CD4-positive, alpha-beta T cell (primary cell): ENCODE measurements at places on chromosomes 7 and 10. TPM values are rescaled to one million over a fixed set of nuclear protein-coding genes. Genes with fewer than 3 reads are reported as not detected.
A peak's percentile ranks its signal among the peaks of the same experiment; 100 is the strongest.

- H3K27ac ChIP-seq, result no peak overlapping the region
- no peak overlapping the region for H3K4me3 ChIP-seq
- H3K4me1 ChIP-seq, result no peaks in the 10 kb centered on the region
- H3K27me3 ChIP-seq, result no peaks in the 10 kb centered on the region
- DNase-seq, result no peak
Observed at GRCh38 chr10:84765086-84765485, 436.7 kb downstream of the CCSER2 start.

- no peaks in the 10 kb centered on the region for H3K36me3 ChIP-seq
- H3K4me3 ChIP-seq, result no peak overlapping the region
- no peaks in the 10 kb centered on the region for H3K27me3 ChIP-seq
- H3K27ac ChIP-seq, result no peak overlapping the region
- no peak for DNase-seq
- peaks cover 18% of the 10 kb centered on the region for H3K4me1 ChIP-seq
Observed at GRCh38 chr10:12444981-12445700, 95.8 kb downstream of the CAMK1D start.

DNA sequence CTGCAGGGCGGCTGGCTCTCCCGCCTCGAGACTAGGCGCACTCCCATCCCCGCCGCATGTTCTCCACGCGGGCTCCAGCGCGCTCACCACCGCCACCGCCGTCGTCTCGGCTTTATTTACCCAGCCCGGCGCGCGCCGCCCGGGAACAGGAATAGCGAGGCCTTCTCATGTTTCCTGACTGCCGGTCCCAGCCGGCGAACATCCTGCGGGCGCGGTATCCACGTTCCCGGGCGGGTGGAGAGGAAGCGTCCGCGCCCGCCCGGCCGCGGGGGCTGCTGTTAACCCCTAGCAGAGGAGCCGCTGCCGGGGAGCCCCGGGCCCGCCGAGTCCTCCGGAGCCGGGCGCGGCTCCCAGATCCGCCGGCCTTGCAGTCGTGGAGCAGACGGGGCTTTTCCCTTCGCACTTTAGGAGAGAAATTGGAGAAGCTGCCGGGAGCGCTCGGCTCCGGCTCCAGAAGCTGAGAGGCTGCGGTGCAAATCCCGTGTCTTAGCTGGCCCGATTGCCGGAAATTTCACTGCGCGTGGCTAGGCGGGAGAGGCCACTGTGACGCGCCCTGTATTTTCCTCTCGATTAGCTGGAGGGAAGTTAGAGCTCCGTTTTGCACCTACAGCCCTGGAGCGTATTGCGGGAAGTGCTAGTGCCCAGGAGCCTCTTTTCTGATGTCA is at the start of gene MKX:
Gene MKX (minus strand): TSS at position 88 of the 665 bp plus-strand sequence. CDS start 2,404 bp downstream, outside the sequence.
- peak within 1 kb of the TSS; percentile 28 for H3K4me3 ChIP-seq
- no peaks in the 10 kb centered on the region for H3K36me3 ChIP-seq
- peaks cover 77% of the 10 kb centered on the region for H3K27me3 ChIP-seq

DNA sequence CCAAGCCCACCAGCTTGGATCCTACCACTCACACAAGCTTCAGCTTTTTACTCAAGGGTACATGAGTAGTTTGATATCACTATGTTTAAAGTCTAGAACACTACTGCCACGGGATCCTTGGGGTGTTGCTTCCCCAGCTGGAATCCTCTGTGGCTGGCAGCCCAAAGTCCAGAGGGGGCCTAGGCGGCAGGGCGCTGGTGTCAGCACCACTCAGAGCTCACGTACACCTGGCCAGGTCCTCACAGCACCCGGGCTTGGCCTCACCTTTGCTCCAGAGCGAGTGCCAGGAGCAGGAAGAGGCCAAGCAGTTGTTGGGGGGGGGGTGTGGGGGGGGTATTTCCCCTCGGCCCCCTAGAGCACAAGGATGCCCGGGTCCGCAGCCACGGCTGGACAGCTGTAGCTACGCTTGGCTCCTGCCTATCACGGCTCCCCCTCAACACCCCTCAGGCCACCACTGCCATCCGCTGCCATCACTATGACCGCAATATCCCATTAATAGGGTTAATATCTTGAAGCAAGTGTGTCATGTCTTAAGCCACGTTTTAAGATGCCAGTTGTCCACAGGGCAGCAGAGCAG is 17.0 kb downstream of the ZDHHC6 start:
- H3K27ac ChIP-seq, result peak overlapping the region; percentile 16
- H3K27me3 ChIP-seq, result no peaks in the 10 kb centered on the region
- H3K4me3 ChIP-seq, result no peak overlapping the region
- no peak for DNase-seq
- peaks cover 94% of the 10 kb centered on the region for H3K36me3 ChIP-seq
- no peaks in the 10 kb centered on the region for H3K4me1 ChIP-seq

DNA sequence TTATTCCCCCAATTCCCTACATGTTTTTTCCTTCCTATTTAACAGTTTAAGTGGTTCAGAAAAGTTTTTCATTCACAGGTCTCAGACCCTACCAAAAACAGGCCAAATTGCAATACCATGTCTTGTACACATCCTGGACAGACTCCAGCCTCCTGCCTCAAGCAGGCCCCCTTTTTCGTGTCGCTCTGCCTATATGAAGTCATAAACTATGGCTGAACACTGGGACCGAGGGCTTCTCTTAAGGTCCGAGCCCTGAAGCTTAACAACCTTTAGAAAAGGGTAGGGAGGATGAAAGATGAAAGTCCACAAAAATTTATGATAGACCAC is 1.4 kb downstream of the FBXW4 start:
- H3K36me3 ChIP-seq, result no peaks in the 10 kb centered on the region
- peaks cover 23% of the 10 kb centered on the region for H3K4me1 ChIP-seq
- no peak for DNase-seq
- peak overlapping the region; percentile 88 for H3K4me3 ChIP-seq

- no peaks in the 10 kb centered on the region for H3K27me3 ChIP-seq
- H3K27ac ChIP-seq, result no peak overlapping the region
- no peak overlapping the region for H3K4me3 ChIP-seq
- no peaks in the 10 kb centered on the region for H3K36me3 ChIP-seq
- H3K4me1 ChIP-seq, result no peaks in the 10 kb centered on the region
Observed at GRCh38 chr10:49000437-49001398, 61.1 kb upstream of the LRRC18 start.

- no peaks in the 10 kb centered on the region for H3K4me1 ChIP-seq
- H3K4me3 ChIP-seq, result no peak overlapping the region
- H3K27ac ChIP-seq, result no peak overlapping the region
- H3K36me3 ChIP-seq, result no peaks in the 10 kb centered on the region
- no peaks in the 10 kb centered on the region for H3K27me3 ChIP-seq
Observed at GRCh38 chr7:112414855-112415490, 35.3 kb upstream of the IFRD1 start.

GRCh38 chr7:44106311-44107065 is 2.3 kb downstream of the AEBP1 start:
- peaks cover 6% of the 10 kb centered on the region for H3K27me3 ChIP-seq
- H3K4me1 ChIP-seq, result peaks cover 17% of the 10 kb centered on the region
- no peak for DNase-seq
- H3K36me3 ChIP-seq, result no peaks in the 10 kb centered on the region

DNA sequence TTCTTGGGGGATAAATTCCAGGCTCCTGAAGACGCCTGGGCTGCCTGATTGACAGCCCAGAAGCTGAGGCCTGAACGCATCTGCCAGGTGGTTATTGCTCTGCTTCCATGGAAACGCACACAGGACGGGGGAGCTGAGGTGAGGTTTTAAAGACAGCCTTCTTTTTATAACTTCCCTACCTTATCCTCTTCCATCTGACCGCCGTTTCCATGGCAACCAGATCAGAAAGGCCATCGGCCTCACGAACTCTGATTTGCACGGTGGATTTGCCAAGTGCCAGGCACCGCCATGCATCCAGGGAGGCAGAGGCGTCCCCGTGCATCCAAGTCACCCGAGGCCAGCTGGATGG is 260.9 kb downstream of the ADARB2 start:
- no peak overlapping the region for H3K4me3 ChIP-seq
- H3K27me3 ChIP-seq, result no peaks in the 10 kb centered on the region

DNA sequence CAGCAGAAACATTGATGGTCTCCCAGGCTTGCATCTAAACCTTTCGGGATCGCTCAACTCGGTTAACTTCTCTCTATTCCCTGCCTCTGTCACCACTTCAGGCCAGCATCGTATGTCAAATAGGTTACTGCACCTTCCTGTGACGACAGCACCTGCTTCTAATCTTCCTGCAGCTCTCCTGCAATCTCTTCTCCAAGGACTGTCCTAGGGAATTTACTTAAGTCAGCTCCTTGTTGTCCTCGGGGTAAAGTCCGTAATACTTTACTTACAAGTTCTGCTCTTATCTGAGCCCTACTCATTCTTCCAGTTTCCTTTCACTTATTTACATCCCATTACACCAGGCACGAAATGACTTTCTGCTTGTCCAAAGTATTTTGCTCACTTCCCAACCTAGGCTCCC is 372.7 kb upstream of the AKR1E2 start:
- no peaks in the 10 kb centered on the region for H3K36me3 ChIP-seq
- no peak overlapping the region for H3K4me3 ChIP-seq
- peaks cover 3% of the 10 kb centered on the region for H3K4me1 ChIP-seq
- H3K27ac ChIP-seq, result no peak overlapping the region
- DNase-seq, result no peak

DNA sequence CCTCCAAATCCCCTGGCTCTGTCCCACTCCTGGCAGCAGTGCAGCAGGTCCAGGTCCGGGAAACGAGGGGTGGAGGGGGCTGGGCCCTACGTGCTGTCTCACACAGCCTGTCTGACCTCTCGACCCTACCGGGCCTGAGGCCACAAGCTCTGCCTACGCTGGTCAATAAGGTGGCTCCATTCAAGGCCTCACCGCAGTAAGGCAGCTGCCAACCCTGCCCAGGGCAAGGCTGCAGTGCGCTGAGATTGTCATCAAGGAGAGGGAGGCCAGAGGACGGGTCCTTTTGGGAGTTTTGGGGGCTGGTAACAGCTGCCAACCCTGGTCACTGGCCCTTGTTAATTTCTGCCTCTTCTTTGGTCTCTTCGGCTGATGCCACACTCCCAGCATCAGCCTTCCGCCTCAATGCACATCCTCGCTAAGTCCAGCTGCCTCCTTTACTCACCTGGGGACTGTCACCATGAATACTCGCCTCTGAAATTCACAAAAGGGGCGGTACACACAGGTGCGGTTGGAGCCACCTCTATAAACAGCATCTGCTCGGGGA is 3.5 kb downstream of the EPO start:
- H3K27me3 ChIP-seq, result peaks cover 46% of the 10 kb centered on the region
- H3K36me3 ChIP-seq, result no peaks in the 10 kb centered on the region
- H3K4me3 ChIP-seq, result no peak overlapping the region
- H3K4me1 ChIP-seq, result peaks cover 3% of the 10 kb centered on the region

DNA sequence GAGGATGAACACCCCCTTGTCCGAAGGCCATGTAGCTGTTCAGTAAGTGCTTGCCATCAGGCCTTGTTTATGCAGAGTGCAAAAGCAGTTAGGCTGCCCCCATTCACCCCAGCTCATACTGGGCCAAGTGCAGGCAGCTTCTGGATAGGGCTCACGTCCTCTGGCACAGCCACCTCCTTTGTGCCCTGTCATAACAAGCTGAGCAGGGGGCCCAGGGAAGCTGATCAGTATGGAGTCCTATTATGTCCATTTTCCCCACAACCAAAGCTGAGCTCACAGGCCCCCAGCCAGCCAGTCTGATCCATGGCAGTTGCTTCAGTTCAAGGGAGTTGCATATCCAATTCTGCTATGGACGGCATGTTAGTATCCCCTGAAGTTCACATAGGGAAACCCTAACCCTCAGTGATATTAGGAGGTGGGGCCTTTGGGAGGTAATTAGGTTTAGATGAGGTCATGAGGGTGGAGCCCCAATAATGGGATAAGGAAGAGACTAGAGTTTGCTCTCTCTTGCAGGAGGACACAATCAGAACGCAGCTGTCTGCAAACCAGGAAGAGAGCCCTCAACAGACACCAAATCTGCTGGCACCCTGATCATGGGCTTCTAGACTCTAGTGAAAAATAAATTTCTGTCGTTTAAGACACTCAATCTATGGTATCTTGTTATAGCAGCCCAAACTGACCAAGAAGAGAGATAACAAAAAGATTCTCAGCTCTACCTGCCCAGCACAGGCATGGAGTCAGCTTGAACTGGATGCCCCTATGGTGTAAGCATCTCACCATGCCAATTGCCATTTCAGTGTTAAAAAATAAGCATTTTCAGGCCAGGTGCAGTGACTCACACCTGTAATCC is 155.9 kb downstream of the FGFR2 start:
- H3K4me3 ChIP-seq, result no peak overlapping the region
- no peak for DNase-seq
- no peak overlapping the region for H3K27ac ChIP-seq
- no peaks in the 10 kb centered on the region for H3K4me1 ChIP-seq
- no peaks in the 10 kb centered on the region for H3K27me3 ChIP-seq

- DNase-seq, result no peak
- no peaks in the 10 kb centered on the region for H3K36me3 ChIP-seq
- H3K27me3 ChIP-seq, result no peaks in the 10 kb centered on the region
- H3K27ac ChIP-seq, result no peak overlapping the region
Observed at GRCh38 chr7:94941844-94942632, 34.6 kb downstream of the PPP1R9A start.

GRCh38 chr10:74451127-74451829 is 300.3 kb downstream of the ADK start:
- H3K27ac ChIP-seq, result no peak overlapping the region
- no peaks in the 10 kb centered on the region for H3K36me3 ChIP-seq
- no peak for DNase-seq
- H3K4me3 ChIP-seq, result no peak overlapping the region
- no peaks in the 10 kb centered on the region for H3K4me1 ChIP-seq

DNA sequence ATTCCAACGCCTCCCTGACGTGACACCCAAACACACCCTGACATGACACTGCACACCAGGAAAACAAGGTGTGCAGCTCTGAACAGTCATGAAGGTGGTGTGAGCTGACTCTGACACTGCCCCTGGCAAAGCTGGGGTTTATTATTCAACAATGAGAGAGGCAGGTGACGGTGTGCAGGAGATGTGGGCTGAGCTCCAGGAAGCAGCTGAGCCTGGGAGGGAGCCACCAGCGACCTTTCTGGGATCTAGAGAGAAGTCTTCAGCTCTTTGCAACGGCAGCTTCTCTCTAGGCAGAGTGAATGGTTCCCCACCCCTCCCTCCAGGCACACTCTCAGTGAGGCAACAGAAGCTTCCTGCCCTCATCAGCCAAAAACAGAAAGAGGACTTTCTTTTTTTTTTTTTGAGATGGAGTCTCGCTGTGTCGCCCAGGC is 65.6 kb downstream of the SH3PXD2A start:
- no peak for DNase-seq
- peaks cover 11% of the 10 kb centered on the region for H3K4me1 ChIP-seq

GRCh38 chr10:49595713-49596492 is 14.2 kb upstream of the SLC18A3 start:
- DNase-seq, result no peak
- no peaks in the 10 kb centered on the region for H3K36me3 ChIP-seq
- H3K4me1 ChIP-seq, result no peaks in the 10 kb centered on the region
- peaks cover 10% of the 10 kb centered on the region for H3K27me3 ChIP-seq
- no peak overlapping the region for H3K4me3 ChIP-seq

The ARHGEF5 gene
- total RNA-seq, result 7.9 TPM

The GIMAP4 gene
- 23.6 TPM for total RNA-seq

The LRMDA gene
- not detected for total RNA-seq

The TET1 gene
- total RNA-seq, result 1.5 TPM

The CFAP69 gene
- not detected for total RNA-seq

The EPO gene
- total RNA-seq, result not detected

The TEX47 gene
- total RNA-seq, result not detected

The TRIM50 gene
- total RNA-seq, result not detected
